ENCODE measurements at places on chromosomes 6 and 20. TPM values are rescaled to one million over a fixed set of nuclear protein-coding genes. Genes with fewer than 3 reads are reported as not detected.

DNA sequence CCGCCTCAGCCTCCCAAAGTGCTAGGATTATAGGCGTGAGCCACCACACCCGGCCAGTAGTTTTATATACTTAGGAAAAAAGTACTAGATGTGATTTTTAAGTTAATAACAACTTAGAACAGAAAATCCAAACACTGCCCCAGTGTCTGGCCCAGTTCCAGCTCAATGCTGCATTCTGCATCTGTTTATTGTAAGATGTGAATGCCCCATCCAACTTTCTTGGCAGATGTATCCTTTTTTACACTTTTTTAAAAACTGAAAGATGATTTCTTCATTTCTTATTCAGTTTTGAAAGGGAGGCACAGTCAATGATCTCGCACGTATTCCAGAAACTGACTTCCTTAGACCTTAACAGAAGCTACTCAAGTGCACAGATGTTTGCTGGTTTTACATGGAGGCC is 85.6 kb upstream of the SRSF6 start:
- DNase-seq, result no peak

- DNase-seq, result peak; percentile 60
These were observed 107.7 kb downstream of the CD109 start for GRCh38 chr6:73803562-73804241.

The ZNF341 gene
- 6.4 TPM for total RNA-seq

DNA sequence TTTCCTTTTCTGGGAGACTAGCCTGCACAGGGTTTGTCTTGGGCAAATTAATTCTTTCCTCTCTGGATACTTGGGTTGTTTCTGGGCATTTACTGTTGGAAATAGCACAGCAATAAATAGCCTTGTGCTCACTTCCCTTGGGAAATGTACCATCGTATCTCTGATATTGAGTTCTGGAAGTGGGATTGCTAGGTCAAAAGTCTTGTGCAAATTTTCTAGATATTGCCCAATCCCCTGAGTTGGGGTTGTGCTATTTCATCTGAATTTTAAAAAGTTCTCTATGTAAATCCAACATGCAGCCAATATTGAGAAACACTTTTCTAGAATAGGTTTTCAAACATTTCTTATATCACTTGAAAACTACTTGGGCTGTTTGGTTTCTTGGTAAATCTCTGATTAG is 64.0 kb upstream of the ELOVL5 start:
- DNase-seq, result no peak

GRCh38 chr6:139407718-139408222 is 33.3 kb upstream of the CITED2 start:
- no peak for DNase-seq

DNA sequence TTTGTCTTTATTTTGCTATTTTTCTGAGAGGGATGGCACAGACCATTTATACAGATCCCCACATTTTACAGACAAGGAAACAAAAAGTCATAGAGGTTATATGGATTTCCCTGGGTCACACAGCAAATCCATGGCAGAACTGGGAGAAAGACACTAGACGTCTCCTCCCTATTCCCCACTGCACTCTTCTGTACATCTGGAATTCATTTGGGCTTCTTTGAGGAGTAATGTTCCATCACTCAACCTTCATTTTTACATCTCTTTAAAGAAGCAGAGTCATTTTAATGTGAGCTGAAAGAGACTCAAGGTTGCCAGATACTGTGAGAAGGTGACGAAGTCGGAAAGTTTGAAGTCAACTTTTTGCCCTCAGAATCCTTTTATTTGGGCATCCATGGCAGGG is 207.3 kb downstream of the OTOR start:
- DNase-seq, result no peak

- no peak for DNase-seq
These were observed 31.6 kb upstream of the HLA-DQA2 start for GRCh38 chr6:32709625-32710024.

The BIRC7 gene
- not detected for total RNA-seq

- no peak for DNase-seq
These were observed 90.0 kb downstream of the SASH1 start for GRCh38 chr6:148432462-148433195.

Measured in H1 (cell line).